Stimulated activated CD4-positive, alpha-beta T cell treated with anti-CD3 and anti-CD28 coated beads, Interleukin-4, amount 100 ng/mL, for 48 hours (primary cell): ENCODE measurements at places on chromosomes 1 and 21.
A peak's percentile ranks its signal among the peaks of the same experiment; 100 is the strongest.

DNA sequence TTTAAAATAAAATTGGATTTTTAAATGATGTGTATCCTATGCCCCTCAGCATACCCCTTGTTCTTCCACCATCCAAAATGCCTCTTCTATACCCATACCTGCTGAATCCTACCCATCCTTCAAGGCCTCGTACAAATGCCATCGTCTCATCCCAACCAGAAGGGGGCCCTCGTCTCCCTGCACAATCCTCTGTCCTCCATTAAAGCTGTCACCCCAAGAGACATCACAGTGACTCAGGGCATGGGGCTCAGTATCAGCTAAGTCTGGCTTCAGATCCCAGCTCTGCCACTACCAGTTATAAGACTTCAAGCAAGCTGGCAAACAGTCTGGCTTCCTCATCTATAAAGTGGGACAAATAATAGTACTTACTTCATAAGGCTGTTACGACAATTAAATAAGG, 23.8 kb downstream of the IGFN1 start:
- DNase-seq = no peak

GRCh38 chr1:56584910-56585528, 5.7 kb upstream of the PLPP3 start:
- no peak for DNase-seq

GRCh38 chr1:232894436-232894835, 56.0 kb upstream of the NTPCR start:
- DNase-seq = no peak

DNA sequence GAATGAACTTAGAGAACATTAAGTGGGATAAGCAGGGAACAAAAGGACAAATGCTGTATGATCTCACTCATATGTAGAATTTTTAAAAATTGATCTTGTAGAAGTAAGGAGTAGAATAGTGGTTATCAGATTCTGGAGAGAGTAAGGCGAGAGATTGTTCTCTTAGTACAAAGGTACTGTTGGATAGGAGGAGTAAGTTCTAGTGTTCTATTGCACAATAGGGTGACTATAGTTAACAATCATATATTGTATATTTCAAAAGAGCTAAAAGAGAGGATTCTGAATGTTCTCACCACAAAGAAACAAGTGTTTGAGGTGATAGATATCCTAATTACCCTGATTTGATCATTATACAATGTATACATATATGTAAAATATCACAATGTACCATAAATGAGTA, 735.9 kb downstream of the NCAM2 start:
- no peak for DNase-seq

DNA sequence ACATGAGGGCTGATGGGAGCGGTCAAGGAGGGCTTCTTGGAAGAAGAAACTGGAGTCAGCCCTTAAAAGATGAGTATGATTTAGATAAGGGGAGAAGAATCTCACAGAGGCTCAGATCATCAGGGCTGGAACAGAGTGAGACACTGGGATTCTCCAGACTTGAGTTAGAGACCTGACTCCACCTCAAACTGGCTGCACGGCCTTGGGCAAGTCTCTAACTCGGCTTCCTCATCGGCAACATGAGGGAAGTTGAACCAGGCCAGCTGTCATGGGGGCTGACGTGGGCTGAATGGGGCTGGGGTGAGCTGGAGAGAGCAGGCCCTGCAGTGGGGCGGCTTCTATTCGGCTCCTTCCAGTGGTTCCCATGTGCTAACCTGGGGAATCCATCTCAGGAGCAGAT, 2.5 kb downstream of the C1QC start:
- DNase-seq = no peak

DNA sequence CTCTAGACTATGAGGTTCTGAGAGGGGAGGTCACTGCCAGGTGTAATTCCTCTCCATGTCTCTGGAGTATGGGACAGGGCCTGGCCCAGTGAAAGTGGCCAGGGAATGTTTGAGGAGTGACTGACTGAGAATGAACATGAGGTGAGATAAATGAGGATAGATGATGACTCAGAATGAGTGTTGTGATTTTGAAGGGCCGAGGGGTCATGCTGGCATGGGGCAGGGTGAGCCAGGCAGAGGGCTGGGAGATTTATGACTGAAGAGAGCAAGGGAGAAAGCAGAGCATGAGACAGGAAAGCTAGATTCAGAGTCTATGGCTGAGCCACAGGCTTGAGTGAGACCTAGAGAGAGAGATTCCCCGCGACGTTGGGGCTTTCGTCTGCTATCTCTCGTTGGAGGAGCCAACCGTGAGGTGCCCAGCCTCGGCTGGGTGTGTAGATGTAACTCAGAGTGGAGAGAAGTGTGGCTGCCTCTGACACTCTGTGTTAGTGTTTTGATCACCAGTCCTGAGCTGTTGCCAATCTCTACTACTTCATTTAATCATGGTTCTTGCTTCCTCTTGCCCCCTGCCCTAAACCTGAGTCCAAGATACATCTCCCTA, 50.1 kb downstream of the FOXD2 start:
- DNase-seq = no peak

DNA sequence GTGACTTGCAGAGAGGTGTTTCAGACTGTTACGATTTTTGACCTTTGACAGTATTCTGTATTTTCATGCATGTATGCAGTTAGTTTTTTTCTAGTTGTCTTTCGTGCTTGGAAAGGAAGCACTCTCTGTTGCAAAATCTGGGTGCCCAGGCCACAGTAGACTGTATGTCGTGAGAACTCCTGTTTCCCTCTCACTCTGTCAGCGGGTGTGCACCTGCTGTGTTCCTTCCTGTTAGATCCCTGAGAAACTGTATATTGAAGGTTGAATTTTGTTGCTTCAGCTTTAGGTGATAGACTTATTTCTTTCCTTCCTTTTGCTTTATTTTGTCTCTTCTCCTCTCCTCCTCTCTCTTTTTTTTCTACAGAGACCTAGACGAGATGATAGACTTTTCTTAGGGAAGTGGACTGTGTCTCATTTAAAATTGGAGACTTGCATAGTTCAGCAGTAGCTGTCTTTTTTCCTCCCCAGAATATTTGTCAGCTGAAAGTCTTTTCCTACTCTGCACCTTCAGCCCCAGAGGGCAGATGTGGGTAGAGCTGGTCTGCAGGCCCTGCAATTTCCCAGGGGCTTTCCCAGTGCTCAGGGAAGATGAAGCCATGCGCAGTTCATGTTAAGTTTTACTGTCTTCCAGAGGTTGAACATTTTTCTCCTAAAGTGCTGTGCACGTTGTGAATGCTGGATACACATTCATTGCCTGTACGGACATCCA, 1.4 kb downstream of the TRAPPC10 start:
- DNase-seq = peak; percentile 32

GRCh38 chr1:10495475-10495817, 20.7 kb downstream of the PEX14 start:
- no peak for DNase-seq

DNA sequence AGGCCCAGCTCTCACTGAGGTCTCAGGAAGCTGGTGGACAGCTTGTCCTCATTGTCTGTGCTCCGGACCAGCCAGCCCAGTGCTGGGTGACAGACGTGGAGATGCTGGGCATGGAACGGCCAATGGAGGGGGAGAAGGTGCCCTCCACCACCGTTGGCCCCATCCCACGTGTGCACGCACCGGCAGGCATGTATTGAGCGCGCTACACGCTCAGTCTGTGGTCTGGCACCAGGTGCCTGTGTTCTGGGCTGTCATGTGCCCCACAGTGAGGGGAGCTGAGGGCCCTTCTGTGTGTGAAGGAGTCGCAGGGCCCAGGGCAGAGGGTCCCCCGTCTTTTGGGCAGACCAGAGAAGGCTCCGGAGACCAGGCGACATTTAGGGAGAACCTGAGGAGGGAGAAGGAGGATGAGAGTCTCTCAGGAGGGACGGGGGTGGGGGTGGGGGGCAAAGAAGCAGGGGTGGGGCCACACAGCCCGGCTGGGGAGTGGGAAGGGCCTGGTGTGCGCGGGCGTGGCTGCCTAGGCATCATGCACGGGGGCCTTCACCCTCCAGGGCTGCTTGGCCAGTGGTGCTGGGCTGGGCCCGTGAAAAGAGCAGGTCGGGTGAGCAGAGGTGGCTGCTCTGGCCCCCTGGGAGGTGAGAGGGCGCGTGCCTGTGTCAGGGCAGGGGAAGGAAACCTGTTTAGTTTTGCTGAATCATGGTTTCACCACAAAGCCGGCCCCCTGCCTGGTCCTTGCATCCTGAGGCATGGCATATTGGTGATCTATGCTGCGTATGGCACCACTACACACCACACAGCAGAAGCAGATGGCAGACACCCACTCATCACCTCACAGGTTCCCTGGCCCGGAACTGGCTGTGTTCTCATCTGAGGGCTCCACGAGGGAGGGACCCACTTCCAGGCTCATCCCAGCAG, 86.7 kb upstream of the TTC34 start:
- DNase-seq = no peak

DNA sequence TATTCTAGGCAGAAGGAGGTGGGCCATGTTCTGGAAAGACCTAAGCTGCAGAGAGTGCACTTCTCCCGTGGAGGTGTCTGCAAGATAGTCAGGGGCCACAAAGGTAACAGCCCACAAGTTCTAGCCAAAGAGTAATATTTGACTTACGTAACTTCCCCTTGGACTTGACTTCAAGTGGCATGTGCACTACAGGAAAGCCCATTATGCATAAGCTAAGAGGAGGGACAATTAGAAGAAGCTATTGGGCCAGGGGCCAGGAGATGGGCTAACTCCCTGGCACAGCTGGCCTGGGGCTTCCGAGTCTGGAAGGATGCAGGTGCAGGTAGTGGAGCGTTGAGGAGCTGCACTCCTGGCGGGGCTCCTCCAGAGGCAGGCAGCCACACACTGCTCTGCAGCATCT, 58.3 kb downstream of the ERG start:
- DNase-seq = no peak

DNA sequence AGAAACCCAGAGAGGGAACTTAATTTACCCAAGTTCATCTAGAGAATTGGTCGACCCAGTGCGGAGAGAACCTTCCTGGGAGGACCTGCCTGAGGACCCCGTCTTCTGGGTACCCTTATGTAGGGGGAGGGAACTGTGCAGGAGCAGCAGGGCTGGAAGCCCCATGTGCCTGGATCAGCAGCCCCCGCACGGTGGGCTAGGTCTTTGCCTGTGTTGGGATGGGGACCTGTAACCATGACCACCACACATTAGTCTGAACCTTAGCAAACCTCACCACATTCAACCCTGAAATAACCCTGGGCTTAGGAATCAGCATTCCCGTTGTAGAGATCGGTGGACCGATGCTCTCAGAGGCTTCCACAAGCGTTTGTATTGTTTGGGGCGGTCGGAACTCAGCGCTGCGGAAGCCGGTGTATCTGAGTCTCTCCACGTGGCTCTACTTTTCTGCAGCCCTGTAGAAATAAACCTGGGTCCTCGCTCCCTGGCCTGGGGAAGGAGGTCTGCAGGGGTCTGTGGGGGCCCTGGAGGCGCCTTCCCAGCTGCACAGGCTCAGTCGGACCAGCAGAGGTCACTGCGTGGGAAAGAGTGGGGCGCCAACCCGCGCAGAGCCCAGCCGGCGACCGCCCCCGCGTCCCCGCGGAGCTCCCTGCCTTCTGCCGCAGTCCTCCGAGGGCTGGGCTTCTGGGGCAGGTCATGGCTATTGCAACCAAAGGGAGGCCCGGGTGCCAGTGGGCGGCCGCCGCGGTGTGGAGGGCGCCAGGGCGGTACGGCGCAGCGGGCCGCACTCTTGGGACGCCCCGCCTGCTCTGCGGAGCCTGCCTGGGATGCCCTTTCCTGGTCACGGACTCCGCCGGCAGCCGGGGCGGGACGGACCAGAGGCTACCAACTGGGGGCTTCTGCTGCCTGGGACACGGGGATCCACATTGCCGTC, 36.2 kb upstream of the KCNA10 start:
- peak; percentile 49 for DNase-seq

DNA sequence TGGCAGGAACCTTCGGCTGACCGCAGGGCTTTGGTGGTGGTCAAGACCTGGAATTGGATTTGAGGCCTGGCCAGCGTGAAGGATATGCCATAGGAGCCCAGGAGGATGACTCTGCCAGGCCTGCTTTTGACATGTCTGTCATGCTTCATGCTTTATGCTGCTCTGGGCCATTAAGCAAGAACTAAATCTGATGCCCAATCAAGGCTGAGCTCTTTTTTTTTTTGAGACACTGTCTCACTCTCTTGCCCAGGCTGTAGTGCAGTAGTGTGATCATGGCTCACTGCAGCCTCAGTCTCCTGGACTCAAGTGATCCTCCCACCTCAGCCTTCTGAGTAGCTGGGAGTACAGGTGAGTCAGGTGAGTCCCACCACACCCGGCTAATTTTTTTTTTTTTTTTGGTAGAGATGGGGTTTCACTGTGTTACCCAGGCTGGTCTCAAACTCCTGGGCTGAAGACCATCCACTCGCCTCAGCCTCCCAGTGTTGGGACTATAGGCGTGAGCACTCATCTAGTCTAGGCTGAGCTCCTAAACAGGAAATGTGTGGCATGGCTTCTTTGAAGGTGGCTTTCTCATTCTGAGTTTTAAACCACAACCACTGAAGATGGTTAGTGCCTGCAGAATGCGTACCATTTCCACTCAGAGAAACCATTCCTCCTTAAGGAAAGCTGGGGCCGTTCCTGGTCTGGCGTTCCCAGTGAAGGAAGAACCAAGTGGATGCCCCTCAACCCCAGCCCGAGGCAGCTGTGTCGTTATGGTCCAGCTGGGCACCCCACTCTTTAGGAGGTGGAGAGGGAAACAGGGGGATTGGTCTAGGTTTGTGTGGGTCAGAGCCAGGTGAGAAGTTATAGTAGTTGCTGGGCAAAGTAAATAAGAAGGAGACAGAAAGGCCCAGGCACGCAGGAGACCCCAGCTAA, 34.2 kb upstream of the ATP5PO start:
- DNase-seq = peak; percentile 56

- no peak for DNase-seq
These were observed 4.2 kb upstream of the STXBP3 start for GRCh38 chr1:108742253-108742652.

GRCh38 chr1:203178821-203179666, 3.4 kb upstream of the MYBPH start:
- DNase-seq = no peak

DNA sequence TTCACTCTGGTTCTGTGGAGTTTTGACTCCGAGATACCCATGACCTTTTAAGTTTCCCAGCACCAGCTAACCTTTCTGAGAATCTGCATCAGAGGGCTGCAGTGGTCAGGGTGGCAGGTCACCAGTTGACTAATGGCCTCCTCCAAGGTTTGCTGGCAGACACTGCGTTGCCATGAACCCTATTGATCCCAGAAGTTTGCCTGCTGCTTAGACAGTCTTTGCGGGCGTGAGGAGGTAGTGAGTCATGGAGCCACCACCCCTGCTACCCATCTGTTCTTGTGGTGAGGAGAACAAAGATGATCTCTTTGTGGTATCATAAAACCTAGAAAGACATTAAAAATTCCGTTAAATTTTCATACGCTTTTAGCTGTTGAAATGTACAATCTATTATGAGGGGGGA, 180.4 kb downstream of the FGGY start:
- peak; percentile 24 for DNase-seq

DNA sequence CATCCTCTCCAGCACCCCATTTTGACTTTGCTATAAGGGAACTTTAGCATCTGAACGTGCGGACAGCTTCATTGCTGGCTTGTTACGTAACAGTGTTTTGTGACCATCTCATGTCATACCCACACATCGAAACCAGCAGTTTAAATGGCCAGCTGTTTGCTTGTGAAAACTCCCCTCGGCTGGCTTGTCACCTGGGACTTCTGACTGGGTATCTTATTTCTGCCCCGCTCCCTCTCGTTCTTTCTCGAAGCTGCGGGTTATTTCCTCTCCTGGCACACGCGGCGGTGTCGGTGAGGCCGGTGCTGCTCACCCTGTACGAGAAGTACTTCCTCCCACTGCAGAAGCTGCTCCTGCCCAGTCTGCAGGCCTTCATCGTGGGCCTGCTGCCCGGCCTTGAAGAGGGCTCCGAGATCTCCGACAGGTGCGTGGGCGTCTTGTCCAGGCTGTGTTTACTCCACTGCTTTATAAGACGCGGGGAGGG, 43.5 kb downstream of the DOP1B start:
- no peak for DNase-seq

GRCh38 chr1:185926588-185926987, 192.4 kb downstream of the HMCN1 start:
- no peak for DNase-seq

GRCh38 chr1:160641323-160642280, 5.2 kb downstream of the SLAMF1 start:
- DNase-seq = no peak
